Esophagus mucosa (tissue), 1 donor: ENCODE measurements at places on chromosomes 3 and 15.

DNA sequence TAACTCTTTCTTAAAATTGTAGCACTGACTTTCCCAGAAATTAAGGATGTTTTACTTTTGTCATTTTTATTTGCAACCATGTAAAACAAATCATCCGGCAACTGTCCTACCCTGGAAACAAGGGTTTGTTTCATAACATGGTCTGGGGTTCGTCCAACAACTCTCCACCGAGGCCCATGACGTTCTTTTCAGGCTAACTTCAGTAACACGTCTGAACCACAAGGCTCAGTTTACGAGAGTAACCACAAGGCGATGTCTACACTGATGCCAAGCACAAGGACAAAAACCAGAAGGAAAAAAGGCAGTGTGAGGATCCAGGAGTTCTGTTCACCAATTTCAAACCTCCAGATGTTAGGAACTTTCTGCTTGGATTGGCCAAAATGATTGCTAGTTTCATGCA, 546.1 kb downstream of the NTRK3 start:
- ATAC-seq = no peak

GRCh38 chr3:126816298-126816697, 112.3 kb downstream of the CHCHD6 start:
- no peak for ATAC-seq

- ATAC-seq = no peak
Measured at GRCh38 chr3:5332270-5332956, 144.9 kb downstream of the EDEM1 start.

GRCh38 chr3:132211896-132212295, 105.3 kb upstream of the ACP3 start:
- ATAC-seq = peak; percentile 47

GRCh38 chr3:124774327-124774718, 44.1 kb downstream of the UMPS start:
- no peak for ATAC-seq

DNA sequence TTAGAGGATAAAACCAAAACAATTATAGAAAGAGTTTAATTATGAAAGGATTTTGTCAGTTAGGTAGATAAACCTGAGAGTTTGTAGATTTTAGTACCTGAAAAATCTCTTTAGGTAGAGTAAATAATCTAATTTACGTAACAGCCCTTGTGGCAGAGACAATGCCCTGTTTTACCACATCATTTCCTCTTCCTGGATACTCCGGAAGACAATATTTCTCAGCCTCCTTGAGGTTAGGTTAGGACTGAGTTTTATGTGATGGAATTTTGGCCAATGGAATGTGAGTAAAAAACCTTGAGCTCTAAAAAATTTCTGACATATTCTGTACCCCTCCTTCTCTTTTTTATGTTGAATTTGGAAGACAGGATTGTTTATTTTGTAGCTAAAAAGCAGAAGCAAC, 50.7 kb upstream of the TPRG1 start:
- ATAC-seq = no peak

DNA sequence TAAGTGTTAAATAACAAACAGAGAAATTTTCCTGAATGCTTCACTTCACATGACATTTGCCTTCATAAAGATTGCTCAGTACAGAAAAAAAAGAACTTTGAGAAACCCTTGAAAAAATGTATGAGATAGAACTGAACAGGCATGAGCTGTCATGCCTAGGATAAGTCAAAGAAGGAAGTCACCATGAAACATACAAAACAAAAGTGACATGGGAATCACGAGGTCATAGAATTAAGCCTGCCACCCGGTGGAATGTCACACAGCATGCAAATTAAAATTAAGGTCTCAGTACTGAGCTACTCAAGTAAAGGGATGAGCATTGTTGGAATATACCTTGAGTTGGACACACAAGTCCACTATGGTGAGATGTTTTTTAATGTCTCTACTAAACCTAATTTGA, 652.5 kb upstream of the NECTIN3 start:
- ATAC-seq = no peak
